LoVo (cell line): ENCODE measurements at places on chromosomes 11 and 22.

GRCh38 chr11:126403022-126403581 is 47.6 kb downstream of the ST3GAL4 start:
- DNase-seq = peak; percentile 95

DNA sequence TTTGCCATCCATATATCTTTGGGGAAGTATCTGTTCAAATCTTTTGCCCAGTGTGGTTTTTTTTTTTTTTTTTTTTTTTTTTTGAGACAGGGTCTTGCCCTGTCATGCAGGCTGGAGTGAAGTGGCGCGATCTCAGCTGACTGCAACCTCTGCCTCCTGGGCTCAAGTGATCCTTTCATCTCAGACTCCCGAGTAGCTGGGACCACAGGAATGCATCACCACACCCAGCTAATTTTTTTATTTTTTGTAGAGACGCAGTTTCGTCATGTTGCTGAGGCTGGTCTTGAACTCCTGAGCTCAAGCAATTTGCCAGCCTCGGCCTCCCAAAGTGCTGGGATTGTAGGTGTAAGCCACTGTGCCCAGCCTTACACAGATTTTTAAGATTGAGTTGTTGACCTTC is 4.8 kb upstream of the FAM118A start:
- peak; percentile 38 for DNase-seq

DNA sequence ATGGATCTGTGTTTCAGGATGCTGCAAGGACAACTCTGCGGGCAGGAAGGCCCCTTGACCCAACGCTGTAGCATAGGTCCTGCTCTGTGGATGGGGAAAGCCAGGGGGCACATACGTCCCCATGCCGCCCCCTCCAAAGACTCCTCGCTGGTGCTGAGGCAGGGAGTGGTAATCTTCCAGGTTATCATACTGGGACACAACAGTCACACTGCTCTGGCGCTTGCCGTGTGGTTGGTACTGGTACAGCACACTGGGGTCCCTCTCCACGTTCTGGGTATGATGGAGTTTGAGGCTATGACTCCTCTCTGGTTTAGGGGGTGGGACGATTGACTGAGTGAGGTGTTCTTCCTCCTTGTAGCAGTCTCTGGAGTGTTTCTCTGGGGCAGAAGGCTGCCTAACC is 26.2 kb upstream of the TP53AIP1 start:
- no peak for DNase-seq

GRCh38 chr11:2268729-2269600 is 1.4 kb downstream of the ASCL2 start:
- peak; percentile 14 for DNase-seq

DNA sequence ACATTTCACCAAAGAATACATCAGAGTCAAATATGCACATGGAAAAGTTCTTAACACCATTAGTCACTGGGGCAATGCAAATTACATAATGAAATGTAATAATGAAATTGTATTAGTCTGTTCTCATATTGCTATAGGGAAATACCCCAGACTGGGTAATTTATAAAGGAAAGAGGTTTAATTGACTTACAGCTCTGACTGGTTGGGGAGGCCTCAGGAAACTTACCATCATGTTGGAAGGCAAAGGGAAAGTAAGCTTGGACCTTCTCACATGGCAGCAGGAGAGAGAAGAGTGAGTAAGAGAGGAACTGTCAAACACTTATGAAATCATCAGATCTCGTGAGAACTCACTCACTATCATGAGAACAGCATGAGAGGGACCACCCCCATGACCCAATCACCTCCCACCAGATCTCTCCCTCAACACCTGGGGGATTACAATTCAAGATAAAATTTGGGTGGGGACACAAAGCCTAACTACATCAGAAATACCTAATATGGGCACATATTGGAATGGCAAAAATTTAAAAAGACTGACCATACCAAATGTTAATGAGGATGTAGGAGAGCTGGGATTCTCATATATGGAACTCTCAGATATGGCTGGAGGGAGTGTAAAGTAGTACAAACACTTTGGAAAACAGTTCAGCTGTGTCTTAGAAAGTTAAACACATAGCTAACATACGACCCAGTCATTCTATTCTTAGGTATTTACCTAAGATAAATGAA is 65.1 kb upstream of the CD44 start:
- no peak for DNase-seq

- DNase-seq = no peak
These were observed 510.2 kb downstream of the JRKL start for GRCh38 chr11:96899971-96900370.

- DNase-seq = no peak
These were observed at the start of gene GAS2 for GRCh38 chr11:22666325-22666687. GAS2 (plus strand) TSS chr11:22666611; CDS start chr11:22674870, 8,259 bp downstream.

- no peak for DNase-seq
These were observed 3.6 kb downstream of the RIN1 start for GRCh38 chr11:66332371-66333219.

DNA sequence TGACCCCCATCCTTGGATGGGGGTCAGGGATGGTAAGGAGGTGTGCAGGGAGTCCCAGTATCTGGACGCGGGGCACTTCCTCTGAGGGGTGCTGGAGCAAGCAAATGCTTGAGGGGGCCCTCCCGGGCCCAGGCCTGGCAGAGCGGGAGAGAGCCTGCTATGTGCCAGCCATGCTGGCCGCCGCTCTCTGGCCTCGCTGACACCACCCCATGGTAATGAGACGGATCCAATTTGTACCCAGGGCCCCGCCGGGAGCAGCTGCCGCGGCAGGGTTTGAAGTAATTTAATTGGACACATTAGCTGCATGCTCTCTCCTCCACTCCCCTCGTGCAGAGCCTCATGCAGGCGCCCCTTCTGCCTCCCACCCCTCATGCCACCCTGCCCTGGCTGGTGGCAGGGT is 6.3 kb downstream of the SYT7 start:
- no peak for DNase-seq

GRCh38 chr11:115718106-115718505 is 213.9 kb upstream of the CADM1 start:
- DNase-seq = no peak

- no peak for DNase-seq
These were observed 2.6 kb upstream of the FADS3 start for GRCh38 chr11:61893981-61894380.

GRCh38 chr11:57410287-57410686 is 16.6 kb downstream of the SLC43A3 start:
- DNase-seq = no peak

DNA sequence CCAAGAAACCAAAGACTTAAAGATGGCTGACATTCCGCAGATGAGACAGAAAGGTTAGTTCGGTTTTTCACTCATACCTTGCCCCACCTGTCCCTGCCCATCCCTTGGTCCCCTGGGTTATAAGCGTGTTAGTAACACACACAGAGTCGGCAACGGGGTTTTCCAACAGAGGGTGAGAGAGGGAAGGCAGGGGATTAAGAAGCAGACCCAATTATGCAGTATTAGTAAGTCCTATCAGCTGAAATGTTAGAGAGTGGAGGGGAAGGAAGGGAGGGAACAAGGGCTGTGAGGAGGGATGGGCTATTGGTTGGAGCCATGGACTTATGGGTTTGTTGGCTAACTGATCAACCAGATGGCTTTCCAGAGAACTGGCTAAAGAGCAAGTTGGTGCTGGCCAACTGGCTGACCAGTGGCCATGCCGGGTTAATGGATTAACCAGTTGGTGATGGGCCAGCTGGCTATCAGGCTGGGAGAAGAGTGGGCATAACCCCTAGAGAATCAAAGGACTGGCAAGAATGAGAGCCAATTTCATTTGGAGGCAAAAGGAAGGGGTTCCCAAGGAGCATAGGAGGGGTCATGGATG is 45.5 kb downstream of the NRXN2 start:
- no peak for DNase-seq

- no peak for DNase-seq
These were observed 2.3 kb downstream of the MTFP1 start for GRCh38 chr22:30427871-30428270.

- no peak for DNase-seq
These were observed 2.9 kb downstream of the SLC35C1 start for GRCh38 chr11:45807792-45808238.

- no peak for DNase-seq
These were observed 383.0 kb upstream of the NARS2 start for GRCh38 chr11:78957476-78958245.

DNA sequence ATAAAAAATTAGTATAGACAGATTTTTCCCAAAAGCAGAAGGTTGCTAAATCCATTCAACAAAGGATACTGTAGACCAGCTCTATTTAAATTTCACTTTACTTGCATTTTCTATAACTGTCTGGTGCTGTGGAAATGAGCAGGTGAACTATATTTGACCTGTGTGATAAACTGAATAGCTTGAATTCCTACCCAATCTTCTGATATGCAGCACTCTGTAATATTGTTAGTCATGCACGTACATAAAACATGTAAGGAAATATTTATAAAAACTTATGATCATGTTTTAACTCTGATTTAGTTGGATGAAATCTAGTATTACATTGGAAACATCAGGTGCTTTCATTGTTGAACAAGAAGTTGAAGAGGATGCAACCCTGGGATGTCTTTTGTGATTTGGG is 213.6 kb downstream of the DBX1 start:
- no peak for DNase-seq

DNA sequence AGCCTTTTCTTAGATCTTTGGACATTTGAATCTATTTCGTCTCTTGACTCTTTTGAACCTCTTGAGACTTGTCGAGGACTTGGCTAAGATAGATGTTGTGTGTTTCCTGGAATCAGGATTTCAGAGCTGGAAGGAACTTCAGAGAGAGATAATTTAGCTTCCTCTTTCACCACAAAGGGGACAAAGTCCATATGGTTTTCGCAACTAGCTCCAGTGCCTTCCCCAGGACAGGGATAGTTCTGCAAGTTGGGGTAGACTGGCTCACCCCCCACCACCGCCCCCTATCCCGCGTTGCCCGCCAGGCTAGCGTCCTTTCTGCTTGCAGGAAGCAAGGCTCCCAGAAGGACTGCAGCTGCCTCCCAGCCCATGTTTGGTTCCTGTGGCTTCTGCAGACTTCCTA is 75.7 kb upstream of the MYO18B start:
- peak; percentile 18 for DNase-seq

- DNase-seq = no peak
These were observed 55.4 kb downstream of the ST14 start for GRCh38 chr11:130214861-130215530.

GRCh38 chr22:27576815-27577573 is 224.6 kb downstream of the MN1 start:
- DNase-seq = no peak

- no peak for DNase-seq
These were observed 2.0 kb downstream of the SYNGR1 start for GRCh38 chr22:39351689-39352214.

DNA sequence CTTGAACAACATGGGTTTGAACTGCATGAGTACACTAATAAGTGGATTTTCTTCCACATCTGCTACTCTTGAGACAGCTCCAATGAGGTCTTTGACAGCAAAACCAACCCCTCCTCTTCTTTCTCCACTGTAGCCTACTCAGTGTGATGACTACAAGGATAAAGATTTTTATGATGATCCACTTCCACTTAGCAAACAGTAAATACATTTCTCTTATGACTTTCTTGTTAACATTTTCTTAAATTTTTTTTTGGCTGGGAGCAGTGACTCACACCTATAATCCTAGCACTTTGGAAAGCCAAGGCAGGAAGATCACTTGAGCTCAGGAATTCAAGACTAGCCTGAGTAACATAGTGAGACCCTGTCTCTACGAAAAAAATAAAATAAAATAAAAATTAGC is 9.9 kb upstream of the EIF4G2 start:
- DNase-seq = peak; percentile 66

DNA sequence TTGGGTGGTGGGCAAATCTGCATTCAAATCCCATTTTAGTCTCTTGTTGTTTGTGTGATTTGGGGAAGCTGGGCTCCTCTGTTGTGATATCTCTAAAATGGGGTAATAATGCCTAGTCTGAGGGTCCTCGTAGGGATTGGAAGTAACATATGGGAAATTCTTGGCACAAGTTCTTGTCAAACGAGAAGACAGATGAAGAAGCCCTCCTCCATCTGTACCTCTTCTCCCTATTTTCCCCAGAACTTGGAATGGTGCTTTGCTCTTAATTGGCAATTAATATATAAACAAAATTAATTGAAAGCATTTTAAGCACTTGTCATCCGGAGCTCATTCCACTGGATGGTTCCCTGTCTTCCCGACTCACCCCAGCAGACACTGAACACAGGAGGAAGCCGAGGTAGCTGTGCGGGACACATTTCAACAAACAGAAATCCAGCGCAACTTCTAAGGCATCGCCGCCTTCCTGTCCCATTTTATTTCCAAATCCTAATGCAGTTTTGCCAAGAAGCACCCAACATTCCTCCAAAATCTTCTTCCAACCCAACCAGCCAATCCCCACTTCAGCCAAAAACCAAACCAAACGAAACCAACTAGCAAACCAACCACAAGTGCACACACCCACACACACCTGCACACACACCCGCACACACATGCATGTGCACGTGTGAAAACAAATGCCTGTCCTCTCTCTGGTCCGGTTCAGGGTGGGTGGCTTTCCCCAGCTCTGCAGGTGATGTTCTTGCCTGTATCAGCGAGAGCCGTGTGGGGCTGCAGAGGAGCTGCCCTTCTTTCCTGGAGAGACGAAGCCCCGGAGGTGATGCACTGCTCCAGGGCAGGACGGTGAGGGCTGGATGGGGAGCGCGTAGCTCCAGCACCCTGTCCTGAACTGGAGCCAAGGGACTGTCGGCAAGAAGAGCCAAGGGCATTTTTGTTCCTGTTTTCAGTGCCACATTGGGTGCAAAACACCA is 100.8 kb upstream of the B3GAT1 start:
- no peak for DNase-seq

DNA sequence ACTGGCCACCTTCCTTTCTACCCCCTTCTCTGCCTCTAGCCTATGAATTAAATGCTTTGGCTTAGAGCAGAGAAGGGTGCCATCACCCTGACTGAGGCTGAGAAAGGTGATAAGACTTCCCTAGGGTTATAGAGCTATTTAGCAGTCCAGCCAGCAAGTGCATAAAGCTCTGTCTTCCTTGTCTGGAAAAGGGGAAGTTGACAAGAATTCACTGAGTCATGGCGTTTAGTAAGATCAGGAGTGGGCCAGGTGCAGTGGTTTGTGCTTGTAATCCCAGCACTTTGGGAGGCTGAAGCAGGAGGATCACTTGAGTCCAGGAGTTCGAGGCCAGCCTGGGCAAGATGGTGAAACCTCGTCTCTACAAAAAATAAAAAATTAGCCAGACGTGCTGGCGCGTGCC is 63.1 kb downstream of the LHFPL7 start:
- DNase-seq = no peak

GRCh38 chr11:68406324-68407313 is 53.9 kb upstream of the PPP6R3 start:
- no peak for DNase-seq

- DNase-seq = no peak
These were observed 7.1 kb upstream of the ATG16L2 start for GRCh38 chr11:72807021-72807693.

GRCh38 chr11:129703846-129704245 is 111.8 kb upstream of the TMEM45B start:
- no peak for DNase-seq

DNA sequence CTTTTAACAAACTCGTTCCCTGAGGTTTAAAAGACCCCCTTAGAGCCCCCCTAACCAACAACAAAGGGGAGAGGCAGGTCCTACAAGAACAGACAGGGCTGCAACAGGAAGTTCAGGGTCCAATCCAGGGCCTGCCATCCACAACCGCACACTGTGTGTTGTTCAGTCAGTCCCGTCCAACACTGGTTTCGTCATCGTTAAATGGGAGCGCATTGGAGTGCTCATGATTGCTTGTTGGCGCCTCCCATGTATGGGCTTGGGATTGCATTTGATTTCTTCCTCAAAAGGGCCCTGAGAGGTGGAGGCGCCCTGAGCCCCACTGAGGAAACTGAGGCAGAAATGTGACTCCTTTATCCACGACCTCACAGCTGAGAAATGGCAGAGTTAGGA is 174.1 kb downstream of the MN1 start:
- DNase-seq = no peak

- no peak for DNase-seq
These were observed 25.9 kb upstream of the POU2AF3 start for GRCh38 chr11:111272420-111272819.
